Stimulated activated CD8-positive, alpha-beta memory T cell treated with anti-CD3 and anti-CD28 coated beads, Interleukin-7, amount 100 ng/mL, for 4 hours (primary cell): ENCODE measurements at places on chromosomes 7 and 10.

DNA sequence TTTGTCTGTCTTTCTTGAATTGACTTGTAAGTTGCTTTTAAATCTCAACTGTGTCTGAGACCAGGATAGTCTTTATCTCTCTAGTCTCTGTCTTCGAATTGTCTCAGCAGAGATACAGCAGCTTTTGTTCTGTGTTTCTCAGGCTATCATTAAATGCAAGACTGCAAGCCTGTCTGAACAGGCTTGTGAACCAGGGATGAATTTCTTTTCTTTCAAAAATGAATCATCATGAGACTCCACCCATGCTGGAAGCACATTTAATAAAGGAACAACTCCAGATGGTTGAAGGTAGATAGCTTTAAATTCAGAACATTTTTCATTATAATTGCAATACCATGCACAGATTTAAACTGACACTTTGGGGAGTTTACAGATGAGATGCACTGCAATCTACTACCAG, 155.9 kb downstream of the SEC23IP start:
- no peak for DNase-seq

GRCh38 chr7:76133839-76134238, 67.9 kb upstream of the SRRM3 start:
- DNase-seq = no peak

GRCh38 chr7:16989811-16990413, 108.1 kb upstream of the AGR3 start:
- no peak for DNase-seq

GRCh38 chr7:155455776-155456737, 1.9 kb upstream of the EN2 start:
- no peak for DNase-seq

DNA sequence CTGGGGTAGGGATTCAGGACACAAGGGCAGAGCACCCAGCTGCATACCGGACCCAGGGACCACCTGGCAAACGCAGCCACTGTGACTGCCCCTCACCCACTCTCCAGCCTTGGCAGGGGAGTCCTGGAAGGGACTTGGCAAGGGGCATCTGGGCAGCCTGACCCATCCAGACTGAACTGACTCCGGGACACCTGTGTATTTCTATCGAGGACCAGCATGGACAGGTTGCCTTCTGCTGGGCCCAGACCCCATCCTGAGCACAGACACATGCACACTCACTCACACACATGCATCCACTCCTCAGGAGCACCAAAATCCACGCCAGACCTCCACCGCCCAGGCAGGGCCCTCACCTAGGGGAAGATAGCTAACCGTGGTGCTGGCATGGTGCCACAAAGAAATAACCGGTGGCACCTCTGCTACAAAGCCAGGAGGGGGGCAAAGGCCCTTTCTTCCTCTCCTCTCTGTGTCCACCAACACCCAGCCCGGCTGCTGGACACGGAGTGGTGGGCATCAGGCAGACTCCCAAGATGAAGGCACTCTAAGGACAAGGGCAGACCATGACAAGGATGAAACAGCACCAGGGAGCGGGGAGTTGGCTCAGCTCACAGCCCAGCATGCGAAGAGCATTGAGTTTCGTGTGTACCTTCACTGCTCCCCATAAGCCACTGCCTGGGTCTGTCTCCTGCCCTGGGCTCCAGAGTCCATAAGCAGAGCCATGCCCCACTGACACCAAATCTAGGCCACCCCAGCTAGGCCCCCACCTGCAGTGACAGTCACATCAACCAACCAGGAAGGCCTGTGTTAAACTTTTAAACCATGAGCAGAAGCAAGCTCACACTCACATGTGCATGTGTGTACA, 35.3 kb downstream of the KCNH2 start:
- DNase-seq = no peak

- no peak for DNase-seq
These were observed 48.0 kb upstream of the INHBA start for GRCh38 chr7:41750661-41751540.

DNA sequence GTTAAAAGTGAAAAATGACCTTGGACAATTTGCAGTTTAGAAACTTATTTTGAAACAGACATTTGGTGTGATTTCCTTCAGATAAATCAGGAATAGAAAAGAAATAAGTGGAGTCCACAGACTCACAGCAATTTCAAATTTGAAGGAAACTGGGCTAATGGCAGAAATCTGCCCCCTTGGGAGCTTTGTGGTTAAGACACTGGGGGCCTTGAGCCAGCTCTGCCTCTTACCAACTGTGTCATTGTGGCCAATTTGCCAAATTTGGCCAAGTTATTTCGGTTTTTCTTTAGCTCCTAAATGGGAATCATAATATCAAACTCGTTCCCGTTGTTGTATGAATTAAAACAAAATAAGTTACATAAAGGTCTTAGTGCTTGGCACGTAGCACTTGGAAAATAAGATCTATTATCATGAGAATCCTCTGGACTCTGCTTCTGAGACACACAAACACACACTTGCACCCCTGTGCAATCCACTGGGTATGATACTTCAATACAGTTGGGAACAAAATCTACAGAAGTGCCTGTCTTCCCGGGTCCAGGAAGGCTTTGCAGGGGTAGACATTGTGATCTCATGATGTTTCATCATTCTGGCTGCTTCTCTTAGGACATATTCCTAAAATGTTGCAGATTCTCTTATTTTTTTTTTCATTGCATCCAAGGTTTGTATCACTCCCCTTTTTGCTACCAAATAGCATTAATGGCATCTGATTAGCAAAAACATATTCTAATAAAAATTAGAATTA, 4.9 kb downstream of the ARMC3 start:
- DNase-seq = no peak

GRCh38 chr7:87192784-87193487, 26.6 kb downstream of the TMEM243 start:
- no peak for DNase-seq

GRCh38 chr7:73992101-73992562, 35.8 kb upstream of the ELN start:
- no peak for DNase-seq

- no peak for DNase-seq
These were observed 67.3 kb downstream of the GLCCI1 start for GRCh38 chr7:8035647-8036518.

- peak; percentile 24 for DNase-seq
These were observed 36.4 kb downstream of the DPYSL4 start for GRCh38 chr10:132223156-132223590.

GRCh38 chr7:110918949-110919548, 171.9 kb upstream of the LRRN3 start:
- no peak for DNase-seq

DNA sequence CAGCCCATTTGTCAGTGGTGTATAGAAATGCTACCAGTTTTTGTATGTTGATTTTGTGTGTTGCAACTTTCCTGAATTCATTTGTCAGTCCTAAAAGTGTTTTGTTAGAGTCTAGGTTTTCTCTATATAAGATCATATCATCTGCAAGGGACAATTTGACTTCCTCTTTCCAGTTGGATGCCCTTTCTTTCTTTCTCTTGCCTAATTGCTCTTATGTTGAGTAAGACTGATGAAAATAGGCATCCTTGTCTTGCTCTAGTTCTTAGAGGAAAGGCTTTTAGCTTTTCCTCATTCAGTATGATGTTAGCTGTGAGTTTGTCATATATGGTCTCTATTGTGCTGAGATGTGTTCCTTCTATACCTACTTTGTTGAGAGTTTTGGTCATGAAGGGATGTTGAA, 161.7 kb upstream of the TPK1 start:
- no peak for DNase-seq

- no peak for DNase-seq
These were observed 77.5 kb upstream of the CUX1 start for GRCh38 chr7:101739775-101740398.

GRCh38 chr7:103348959-103349358, 1.5 kb downstream of the PSMC2 start:
- DNase-seq = no peak

DNA sequence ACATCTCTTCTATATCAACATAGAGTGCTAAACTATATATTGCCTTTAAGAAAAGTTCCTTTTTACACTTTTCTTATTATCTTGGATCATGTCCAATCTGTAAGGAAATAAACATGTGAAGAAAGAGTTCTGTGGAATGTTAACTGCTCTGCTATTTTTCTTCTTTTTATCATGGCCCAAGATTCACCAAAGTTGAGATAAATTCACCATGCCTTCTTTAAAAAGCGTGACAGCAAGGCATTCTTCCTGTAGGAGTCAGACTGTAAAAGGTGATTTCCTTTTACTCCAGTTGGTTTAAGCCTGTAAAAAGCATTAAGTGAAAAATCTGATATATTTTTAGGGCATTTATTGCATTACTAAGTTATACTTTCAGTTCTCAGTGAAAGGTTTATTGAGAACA, 165.7 kb upstream of the FZD1 start:
- DNase-seq = no peak
